ENCODE measurements at places on chromosomes 3 and 15. TPM values are rescaled to one million over a fixed set of nuclear protein-coding genes. Genes with fewer than 3 reads are reported as not detected.

DNA sequence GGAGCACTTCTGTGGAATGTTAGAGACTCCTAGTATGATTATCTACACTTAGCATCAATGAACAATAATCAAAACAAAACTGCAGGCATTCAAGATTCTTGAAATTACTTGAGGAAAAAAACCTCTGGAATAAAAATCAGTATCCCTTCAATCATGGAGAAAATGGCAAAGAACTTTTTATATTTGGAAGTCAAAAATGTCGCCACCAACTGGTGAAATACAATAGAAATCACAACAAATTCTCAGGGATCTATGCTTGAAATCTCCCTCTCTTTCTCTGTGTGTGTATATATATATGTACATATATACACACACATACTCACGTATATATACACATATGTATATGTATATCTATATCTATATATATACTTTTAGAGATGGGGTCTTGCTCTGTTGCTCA lies 378.9 kb upstream of the ALCAM start:
- DNase-seq: no peak

DNA sequence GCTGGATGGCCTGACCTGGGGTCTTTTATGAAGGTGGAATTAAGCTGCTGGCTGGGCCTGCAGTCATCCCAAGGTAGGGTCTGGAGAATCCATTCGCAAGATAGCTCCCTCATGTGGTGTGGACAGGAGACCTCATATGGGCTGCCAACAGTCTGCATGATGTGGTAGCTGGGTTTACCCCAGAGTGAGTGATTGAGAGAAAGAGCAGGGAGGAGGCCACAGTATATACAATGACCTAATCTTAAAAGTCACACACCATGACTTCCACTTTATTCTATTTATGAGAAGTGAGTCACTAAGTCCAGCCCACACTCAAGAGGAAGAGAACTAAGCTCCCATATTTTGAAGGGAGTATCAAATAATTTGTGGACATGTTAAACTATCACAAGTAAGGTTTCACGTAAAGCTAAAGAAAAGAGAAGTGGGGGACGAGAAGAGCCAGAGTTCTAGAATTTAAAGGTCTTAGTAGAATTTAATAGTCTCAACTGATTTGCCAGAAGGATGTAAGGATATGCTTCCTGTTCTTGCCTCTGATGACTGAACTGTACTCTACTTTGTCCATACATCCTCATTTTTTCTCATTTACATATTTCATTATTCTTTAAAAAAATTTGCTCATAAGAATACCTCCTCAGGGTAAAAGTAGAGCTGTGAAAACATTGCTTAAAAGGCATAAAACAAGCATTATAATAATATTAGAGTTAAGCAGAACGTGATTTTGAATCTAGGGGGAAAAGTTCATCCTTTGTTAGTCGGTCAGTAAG lies 184.4 kb downstream of the PEX5L start:
- peak; percentile 45 for DNase-seq

GRCh38 chr15:68343579-68344225 lies 66.2 kb downstream of the FEM1B start:
- DNase-seq: no peak

- no peak for DNase-seq
These were observed 43.5 kb downstream of the ARRDC4 start for GRCh38 chr15:98003996-98004395.

Gene SEMA3B
- total RNA-seq: 9.7 TPM

Gene C3orf80
- 1.8 TPM for total RNA-seq

DNA sequence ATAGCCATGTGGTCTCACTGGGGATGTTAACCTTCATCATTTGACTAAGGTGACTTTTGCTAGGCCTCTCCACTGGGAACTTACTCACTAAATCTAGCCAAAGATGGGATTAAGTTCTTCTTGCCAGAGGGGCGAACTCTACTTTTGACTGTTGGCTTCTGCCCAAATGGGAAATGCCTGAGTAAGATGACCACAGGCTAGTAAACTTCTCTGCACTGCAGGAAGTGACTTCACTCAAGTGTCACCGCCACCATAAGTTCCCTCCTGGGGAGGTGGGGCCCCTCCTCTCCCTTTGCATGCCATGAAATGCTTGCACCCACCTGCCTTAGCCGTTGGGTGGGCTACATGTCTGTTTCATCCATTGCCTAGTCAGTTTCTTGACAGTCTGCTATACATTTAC lies 388.3 kb downstream of the FEZF2 start:
- peak; percentile 57 for DNase-seq

Gene ADCY5
- under 0.01 TPM for total RNA-seq

DNA sequence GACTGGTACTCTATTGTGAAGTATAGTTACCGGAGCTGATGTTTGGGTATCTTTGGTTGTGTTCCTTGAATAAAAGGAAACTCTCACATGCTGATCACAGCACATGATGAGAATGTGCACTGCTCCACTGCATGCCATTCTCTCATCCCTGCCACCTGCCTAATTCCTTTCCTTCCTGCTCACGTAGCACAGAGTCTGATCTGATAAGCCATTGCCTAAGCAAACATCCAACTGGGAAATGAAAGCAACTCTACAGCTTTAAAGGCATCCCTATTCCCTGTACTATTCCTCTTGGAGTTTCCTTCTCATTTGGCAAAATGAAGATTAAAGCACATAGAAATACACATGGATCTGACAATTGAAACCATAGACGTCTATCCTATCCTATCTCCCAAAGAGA lies 359.8 kb downstream of the C3orf38 start:
- no peak for DNase-seq

DNA sequence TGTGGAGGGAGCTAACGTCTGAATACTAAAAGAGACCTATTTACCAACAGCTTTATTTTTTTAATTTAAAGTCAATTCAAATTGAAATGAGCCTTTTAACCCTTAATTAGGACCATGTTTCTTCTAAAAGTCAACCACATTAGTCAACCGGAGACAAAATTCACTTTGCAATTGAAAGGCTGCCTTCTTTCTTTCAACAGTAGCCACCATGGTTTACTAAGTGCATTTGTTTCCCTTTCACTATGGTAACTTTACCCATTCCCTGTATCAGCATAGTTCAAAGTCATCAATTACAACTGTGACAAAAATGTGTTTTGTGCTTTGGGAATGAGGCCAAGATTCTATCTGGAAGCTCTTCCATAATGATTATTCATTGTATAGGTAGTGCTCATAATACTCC lies 225.4 kb downstream of the EPHA3 start:
- DNase-seq: no peak

DNA sequence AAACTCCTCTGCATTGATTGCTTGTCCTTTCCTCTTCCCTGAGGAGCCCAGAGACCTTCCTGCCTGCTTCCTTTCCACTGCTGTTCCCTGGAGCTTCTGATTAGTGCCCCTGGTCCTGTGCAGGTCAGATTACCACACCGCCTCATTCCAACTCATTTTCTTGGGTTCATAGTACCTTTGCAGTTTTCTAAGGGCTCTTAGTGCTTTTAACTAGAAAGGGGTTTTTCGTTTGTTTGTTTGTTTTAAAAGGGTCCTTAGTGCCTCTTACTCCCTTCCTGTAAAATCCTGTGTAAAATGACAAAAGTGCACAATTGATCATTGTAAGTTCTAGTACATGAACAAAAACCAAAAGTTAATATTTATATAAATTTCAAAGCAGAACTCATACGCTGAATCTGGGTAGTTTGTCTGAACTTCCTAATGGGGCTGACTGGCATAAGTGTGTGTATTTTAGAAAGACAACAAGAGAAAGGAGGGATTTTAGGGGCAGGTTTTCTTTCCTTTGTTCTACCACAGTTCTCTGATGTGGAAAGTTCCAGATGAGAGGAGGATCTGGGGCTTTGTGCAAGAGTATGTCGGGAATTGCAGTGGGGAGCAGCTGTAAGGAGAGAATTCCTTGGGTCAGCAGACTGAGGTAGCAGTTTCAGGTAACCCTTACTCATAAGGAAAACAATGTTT lies 30.6 kb downstream of the SNRK start:
- DNase-seq: no peak

Gene ZNF80
- total RNA-seq: not detected

Gene STRIT1
- total RNA-seq: not detected

DNA sequence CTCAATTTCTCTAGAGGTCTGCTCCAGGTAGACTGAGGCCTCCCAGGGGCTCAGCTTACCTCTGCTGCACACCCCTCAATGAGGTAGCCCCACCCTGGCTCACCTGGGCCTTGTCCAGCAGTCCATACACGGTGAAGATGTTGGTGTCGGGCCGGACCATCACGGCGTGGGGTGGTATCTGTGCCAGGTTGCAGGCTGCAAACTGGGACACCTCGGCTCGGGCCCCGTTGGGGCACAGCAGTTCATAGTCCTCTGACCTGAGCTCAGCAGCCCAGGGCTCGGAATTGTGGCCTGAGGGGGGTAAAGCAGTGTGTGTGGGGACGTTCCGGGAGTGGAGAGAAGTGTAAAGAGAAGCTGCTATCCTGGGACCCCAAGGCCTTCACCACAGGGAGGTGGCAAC lies 23.2 kb downstream of the MELTF start:
- DNase-seq: no peak

DNA sequence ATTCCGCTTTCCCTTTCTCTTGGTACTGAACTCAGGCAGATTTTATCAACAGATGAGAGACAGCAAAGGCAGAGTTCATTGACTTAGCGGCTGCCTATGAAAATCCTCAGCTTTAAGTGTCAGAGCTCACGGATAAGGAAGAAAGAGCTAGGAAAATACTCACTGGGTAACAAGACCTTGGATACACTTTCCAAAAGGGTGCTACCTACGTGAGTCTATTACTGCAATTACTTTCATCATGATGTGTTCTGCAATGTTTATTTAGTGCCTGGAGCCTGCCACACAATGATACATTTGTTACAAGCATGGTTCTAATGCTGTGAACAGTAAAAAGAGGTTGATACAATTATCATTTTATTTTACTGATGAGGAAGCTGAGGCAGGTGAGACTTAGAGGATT lies 177.5 kb downstream of the GRM7 start:
- DNase-seq: no peak

- peak; percentile 41 for DNase-seq
These were observed 63.0 kb downstream of the VPS8 start for GRCh38 chr3:184874709-184875644.

DNA sequence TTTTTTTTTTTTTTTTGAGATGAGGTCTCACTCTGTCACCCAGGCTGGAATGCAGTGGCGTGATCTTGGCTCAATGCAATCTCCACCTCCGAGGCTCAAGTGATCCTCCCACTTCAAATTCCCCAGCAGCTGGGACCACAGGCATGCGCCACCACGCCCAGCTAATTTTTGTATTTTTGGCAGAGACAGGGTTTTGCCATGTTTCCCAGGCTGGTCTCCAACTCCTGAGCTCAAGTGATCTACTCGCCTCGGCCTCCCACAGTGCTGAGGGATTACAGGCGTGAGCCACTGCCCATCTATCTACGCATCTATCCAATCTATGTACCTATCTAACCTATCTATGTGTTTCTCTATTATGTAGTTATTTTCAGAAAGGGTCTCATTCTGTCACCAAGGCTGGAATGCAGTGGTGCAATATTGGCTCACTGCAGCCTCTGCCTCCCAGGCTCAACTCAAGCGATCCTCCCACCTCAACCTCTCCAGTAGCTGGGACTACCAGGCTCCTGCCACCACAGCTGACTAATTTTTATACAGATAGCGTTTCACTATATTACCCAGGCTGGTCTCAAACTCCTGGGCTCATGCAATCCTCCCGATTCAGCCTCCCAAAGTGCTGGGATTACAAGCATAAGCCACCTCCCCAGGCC lies 20.2 kb upstream of the GPX1 start:
- peak; percentile 83 for DNase-seq

- DNase-seq: no peak
These were observed 76.2 kb upstream of the MRPS22 start for GRCh38 chr3:139267300-139268246.

DNA sequence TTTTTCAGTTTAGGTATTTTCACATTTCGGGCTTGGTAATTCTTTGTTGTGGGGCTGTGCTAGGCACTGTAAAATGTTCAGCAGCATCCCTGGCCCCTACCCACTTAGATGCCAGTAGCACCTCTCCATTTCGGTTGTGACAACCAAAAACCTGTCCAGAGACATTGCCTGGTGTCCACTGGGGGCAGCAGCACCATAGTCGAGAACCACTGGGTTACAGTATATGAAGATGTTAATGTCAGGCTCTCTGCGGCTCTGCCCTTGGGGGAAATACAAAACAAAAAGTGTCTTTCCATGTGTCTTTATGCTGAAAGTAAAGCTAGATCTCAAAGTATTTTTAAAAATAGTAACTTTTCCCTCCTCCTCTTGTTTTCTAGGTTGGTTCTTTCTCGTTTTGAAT lies 177.2 kb downstream of the ITPR1 start:
- DNase-seq: no peak

GRCh38 chr3:37729119-37729518 lies 132.6 kb upstream of the CTDSPL start:
- peak; percentile 3 for DNase-seq

Gene TMEM45A
- total RNA-seq: 13.7 TPM

All from fibroblast of the aortic adventitia (primary cell).